ENCODE measurements at places on chromosomes 1 and 21. TPM values are rescaled to one million over a fixed set of nuclear protein-coding genes. Genes with fewer than 3 reads are reported as not detected.

The ESPN gene
- total RNA-seq: 2.6 TPM

- DNase-seq: peak; percentile 41
Measured at GRCh38 chr1:1211541-1212441, 2.2 kb downstream of the TNFRSF4 start.

The LCE1A gene
- not detected for total RNA-seq

The NPPB gene
- not detected for total RNA-seq

- DNase-seq: no peak
Measured at GRCh38 chr1:10613861-10614260, 139.1 kb downstream of the PEX14 start.

DNA sequence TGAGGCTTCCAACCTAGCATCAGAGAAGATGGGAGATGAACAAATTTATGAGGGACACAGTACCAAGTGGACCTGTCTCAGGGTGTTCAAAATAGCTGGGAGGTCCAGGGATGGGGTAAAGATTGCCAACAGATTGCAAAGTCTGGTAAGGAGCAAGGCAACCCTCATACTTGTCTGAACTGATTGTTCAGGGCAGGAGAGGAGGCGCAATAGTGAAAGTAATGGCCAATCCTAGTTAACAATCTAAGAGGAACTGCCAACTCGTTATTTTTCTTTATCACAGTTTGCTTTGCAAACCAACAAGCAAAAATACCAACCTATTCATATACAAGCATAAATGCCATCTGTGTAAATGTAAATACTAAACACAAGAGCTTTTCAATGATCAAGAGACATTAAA lies 78.4 kb upstream of the S1PR1 start:
- DNase-seq: no peak

The MACO1 gene
- total RNA-seq: 20.6 TPM

GRCh38 chr1:237684236-237684635 lies 206.5 kb downstream of the ZP4 start:
- no peak for DNase-seq

DNA sequence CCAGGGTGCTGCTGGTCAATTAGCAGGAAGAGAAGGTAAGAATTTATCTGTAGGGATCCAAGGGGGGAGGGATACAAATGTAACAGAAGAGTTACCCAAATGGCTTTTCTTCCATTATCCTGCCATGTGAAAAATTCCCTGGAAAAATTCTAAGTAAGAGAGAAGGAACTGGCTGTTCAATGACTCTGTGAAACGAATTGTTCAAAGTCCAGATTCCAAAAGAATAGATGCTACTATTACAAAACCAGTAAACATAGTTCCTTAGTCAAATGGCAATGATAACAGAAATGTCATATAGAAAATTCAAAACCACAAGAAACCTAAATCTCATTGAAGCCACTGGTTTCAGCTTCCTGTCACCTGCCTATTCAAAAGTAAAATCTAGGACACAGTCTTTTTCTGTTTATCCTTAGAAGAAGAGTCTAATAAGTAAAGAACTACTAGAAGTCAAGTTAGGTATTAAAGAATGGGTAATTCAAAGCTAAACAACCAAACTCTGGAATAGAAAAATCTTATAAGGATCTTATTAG lies 102.6 kb downstream of the ZNF644 start:
- DNase-seq: no peak

DNA sequence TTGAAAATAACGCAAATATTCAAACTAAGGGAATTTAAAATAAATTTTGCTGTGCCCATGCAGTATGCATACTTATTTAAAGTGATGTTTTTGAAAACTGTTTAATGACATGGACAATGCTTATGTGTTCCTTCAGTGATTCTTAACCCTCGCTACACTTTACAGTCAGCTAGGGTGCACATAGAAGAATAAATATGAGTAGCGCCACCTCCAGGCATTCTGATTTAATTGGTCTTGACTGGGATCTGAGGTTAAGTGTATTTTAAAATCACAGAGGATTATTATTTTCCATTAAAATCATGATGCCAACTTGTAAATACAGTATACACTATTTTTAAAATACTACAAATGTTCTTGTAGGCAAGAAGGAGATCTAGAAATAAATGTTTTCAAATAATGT lies 373.5 kb upstream of the ADGRL4 start:
- no peak for DNase-seq

DNA sequence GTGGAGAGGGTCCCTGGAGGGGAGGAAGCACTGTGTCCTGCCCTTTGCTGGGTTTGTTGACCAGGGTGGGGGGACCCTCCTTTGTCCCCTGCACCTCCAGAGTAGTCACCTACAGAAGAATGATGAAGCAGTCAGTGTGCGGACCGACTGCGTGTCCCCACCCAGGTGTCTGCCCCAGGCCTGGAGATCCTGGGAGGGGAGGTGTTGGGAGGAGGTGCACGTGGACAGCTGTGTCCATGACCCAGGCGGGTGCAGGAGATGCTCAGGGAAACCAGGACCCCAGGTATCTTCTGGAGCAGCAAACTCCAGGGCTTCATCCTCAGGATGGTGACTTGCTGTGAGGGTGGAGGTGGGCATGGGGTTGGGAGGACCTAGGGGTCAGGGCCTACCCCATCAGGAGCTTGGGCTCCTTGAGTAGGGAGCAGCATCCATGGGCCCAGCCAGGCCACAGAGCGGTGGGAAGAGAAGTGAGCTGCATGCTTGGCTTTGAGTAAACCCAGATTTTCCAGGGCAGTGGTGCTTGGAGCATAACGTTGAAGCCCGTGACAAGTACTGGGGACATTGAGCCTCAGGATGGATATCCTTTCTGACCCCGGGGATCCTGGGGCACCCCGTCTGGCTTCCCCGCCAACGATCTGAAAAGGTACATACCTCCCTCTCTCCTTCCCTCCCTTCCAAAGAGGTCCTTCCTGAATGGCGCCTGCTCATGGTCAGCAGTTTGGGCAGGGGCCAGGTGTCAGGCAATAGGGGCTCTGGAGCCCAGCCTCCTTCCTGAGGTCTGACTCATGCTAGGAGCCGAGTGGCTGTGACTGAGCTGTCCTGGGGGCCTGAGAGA lies 13.7 kb downstream of the ACTRT2 start:
- no peak for DNase-seq

The LRRC39 gene
- 0.94 TPM for total RNA-seq

GRCh38 chr21:36386031-36386642 lies 945 bp downstream of the CHAF1B start:
- DNase-seq: no peak

GRCh38 chr1:23556635-23557470 lies 2.4 kb downstream of the ID3 start:
- no peak for DNase-seq

The NEGR1 gene
- total RNA-seq: not detected

GRCh38 chr1:68376441-68376840 lies 73.3 kb downstream of the RPE65 start:
- no peak for DNase-seq

The ZMYND12 gene
- total RNA-seq: 0.79 TPM

DNA sequence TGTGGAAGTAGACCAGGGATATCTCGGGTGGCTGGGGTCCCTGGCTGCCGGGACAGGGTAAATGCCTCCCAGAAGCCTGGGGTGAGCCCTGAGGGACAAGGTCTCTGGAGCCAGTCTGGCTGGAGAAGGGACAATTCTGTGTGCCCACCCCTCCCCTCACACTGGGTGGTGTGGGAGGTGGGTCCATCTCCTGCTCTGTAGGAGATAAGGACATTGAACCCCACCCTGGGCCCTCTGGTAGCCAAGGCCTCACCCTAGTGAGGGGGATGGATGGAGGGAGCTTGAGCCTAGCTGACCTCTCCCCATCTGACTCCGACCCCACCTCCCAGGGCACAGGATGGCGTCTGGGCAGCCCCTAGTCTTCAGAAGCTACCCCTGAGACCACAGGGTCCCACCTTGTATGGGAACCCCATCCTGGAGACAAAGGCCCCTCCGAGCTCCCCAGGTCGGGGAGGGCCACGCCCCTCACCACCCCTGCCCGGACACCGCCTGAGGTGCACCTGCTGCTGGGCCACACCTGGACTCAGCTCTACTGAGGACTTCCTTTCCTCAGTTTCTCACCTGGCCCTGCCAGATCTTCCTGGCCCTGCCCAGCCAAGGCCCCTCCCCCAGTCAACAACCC lies 4.3 kb downstream of the AGRN start:
- DNase-seq: no peak

GRCh38 chr1:201888282-201889089 lies at the start of gene SHISA4:
Gene SHISA4 (plus strand): TSS chr1:201888898. CDS start chr1:201888995, 97 bp downstream.
- peak; percentile 57 for DNase-seq

GRCh38 chr1:167520711-167521206 lies 2.4 kb upstream of the CD247 start:
- DNase-seq: no peak

- no peak for DNase-seq
Measured at GRCh38 chr1:233972951-233973635, 68.6 kb downstream of the SLC35F3 start.

DNA sequence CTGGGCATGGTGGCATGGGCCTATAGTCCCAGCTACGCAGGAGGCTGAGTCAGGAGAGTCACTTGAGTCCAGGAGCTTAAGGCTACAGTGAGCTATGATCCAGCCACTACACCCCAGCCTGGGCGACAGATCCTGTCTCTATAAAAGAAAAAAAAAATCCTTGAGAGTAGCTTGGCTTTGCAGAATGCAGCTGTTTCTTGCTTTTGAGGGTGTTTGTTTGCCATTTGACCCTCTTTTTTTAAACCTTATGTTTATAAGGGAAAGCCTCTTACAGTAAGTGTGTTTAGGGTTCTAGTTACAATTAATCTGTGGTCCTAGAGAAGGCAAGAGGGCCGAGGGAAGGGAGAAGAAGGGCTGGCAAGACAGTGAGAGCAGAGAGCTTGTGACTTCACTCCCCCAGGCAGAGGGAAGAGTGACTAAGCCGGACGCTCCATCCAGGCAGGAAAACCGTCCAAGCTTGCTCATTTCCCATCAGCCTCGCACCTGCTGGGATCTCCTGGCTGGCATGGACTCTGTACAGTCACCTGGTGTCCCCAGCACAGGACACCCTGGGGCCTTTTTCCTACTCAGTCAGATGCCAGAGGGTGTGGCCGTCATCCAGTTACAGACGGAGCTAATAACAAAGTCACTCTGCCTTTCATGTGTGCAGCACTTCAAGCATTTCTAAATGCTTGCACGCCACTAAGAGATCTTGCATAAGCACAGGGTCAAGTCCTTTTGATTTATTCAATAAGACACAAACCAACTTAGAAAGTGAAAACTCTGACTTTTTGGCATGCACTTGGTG lies 55.5 kb upstream of the PSEN2 start:
- no peak for DNase-seq

The TAF13 gene
- 17.3 TPM for total RNA-seq

The FNDC5 gene
- not detected for total RNA-seq

- no peak for DNase-seq
Measured at GRCh38 chr1:41872074-41872473, 46.6 kb downstream of the HIVEP3 start.

DNA sequence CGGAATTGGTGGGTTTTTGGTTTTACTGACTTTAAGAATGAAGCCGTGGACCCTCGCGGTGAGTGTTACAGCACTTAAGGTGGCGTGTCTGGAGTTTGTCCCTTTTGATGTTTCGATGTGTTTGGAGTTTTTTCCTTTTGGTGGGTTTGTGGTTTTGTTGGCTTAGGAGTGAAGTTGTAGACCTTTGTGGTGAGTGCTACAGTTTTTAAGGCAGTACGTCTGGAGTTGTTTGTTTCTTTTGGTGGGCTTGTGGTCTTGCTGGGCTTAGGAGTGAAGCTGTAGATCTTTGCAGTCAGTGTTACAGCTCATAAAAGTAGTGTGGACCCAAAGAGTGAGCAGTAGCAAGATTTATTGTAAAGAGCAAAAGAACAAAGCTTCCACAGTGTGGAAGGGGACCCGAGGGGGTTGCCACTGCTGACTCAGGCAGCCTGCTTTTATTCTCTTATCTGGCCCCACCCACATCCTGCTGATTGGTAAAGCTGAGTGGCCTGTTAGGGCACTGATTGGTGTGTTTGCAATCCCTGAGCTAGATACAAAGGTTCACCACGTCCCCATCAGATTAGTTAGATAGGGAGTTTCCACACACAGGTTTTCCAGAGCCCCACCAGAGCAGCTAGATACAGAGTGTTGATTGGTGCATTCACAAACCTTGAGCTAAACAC lies 20.9 kb downstream of the HENMT1 start:
- no peak for DNase-seq

GRCh38 chr1:165580931-165581871 lies 37.4 kb downstream of the LRRC52 start:
- DNase-seq: no peak

The LAMTOR2 gene
- total RNA-seq: 50.9 TPM

The DYNLT5 gene
- not detected for total RNA-seq

The CFAP74 gene
- total RNA-seq: not detected

DNA sequence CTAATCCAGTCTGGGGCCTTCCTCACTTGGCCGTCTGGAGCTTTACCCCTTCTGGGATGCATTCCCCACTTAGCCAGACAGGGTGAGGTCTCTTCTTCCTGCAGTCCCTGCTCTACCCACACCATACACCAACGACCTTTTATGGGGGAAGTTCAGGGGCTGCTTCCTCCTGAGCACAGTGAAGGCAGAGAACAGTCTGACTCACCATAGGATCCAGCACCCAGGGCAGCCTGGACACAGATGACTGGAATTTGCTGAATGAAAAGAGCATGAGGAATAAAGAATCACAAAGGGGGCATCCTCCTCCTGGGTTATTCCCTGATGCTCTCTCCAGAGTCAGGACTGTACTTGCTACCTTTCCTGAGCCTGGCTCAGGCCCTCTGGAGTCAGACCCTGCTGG lies 4.6 kb upstream of the FOXE3 start:
- no peak for DNase-seq

DNA sequence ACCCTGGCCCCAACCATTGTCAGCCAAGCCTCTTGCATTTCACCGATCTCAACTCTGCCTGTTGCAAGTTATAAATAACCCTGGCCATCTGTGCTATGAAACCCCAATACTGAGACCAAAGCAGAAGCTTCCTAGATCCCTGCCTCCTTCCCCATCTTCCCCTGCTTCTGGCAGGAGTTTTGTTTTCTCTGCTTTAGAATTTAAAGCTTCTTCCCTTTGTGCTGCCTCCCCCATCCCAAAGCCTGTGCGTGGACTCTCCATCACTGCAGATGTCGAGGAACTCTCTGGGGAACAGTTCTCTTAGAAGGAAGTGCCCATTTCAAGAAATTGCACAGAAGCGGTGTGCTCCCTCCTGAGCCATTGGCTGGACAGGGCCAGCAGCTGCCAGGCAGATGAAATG lies 17.4 kb upstream of the MYOG start:
- no peak for DNase-seq

DNA sequence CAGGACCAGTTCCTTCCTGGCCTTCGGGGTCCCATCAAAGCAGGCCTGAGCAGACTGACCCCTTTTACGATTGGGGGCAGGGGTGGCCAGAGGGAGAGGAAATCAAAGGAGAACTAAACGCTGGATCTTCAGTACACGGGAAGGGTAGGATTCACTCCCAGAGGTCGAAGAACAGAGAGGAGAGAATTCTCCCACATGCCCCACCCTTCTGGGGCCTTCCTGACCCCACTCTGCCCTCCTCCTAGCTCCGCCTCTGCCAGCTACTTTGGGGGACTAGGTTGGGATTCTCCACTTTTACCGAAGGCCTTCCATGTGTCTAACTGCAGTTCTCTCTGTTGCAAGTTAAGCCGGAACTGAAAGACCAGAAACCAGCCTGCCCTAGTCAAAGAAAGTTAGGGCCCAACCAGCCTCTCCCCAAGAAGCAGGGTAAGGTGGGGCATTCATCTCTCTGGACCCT lies 654 bp upstream of the ARHGEF2 start:
- no peak for DNase-seq

The CELSR2 gene
- 6.3 TPM for total RNA-seq
